Epithelial cell of proximal tubule (primary cell): ENCODE measurements at places on chromosomes 5 and 9. TPM values are rescaled to one million over a fixed set of nuclear protein-coding genes. Genes with fewer than 3 reads are reported as not detected.

DNA sequence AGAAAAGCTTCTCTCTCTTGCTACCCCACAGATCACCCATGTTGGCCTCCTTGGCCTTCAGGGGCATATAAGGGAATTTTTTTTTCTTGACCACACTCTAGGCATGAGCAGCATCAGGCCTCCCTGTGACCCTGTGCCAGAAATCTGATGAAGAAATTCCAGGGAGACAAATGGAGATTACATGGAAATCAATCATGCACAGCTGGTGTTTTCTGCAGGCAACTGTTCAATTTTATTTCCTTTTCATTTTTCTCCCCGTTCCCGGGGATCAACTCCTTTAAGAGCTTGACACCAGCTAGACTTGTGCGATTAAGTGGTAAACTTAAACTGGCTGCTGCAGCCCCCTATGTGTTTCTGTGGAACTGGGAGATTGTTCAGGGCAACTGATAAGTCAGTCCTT lies 59.3 kb downstream of the GALNT10 start:
- DNase-seq, result no peak

DNA sequence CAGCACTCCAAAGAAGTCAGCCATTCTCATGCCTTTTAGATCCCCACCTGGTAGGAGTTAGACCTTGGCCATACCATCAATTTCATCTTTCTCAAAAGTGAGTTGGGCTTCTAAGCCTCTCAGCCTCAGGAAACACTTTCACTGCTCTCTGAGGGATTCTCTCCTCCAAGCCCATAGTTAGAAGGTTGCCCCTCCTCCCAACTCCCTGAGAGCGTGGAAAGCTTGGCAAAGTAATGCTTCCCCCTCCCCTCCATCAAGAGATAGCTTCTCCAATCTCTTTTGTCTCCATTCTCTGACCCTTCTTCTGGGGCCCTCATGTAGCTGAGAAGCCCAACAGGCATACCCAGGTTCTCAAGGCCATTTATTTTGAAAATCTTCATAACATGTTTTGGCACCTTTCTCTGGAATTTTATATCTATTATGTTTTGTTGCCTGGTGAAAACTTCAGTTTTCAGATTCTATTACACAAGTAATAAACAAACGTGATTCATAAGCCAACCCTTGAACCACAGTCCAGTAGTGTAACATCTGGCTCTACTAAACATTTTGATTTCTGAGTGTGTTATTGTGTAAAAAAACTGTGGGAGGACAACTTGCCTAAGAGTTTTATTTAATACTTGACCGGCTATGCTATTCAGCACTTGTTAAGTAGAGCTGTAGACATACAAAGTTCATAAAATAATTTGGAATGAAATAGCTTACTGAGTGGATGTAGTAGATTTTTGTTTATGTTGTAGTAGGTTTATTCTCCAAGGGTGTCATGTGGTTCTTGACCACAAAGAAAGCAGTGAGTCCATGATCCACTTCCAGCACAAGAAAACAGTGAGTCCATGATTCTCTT lies 17.1 kb downstream of the LVRN start:
- no peak for DNase-seq

DNA sequence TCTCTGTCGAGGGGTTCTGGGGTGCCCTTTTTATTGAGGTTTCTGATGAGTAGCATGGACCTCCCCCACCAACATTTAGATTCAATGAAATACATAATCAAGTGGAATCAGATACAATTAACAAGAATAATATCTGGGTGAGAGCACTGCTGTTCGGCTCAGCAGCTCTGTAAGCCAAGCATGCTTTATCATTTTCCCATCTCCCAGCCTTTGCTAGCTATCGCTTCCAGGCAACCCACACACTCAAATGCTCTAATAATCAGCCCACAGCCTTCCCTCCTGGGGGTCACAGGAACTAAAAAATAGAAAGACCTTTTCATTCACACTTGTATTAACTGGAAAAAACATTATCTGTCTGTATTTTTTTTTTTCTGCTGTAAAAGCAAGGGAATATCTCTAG lies 8.9 kb downstream of the PLPPR1 start:
- DNase-seq, result no peak

Gene GPR151
- total RNA-seq, result not detected in 2 replicates

- DNase-seq, result no peak
These were observed 7.0 kb upstream of the IRF1 start for GRCh38 chr5:132497488-132497997.

GRCh38 chr9:35489313-35490154 lies at the start of gene RUSC2:
Gene RUSC2, plus strand, starts transcription at chr9:35490111. Its CDS starts 56,411 bp downstream, at chr9:35546522.
- DNase-seq, result no peak

Gene GPRIN1
- total RNA-seq, result 34.0 and 40.2 TPM in 2 replicates

Gene JAKMIP2
- 0.14 and 0.17 TPM in 2 replicates for total RNA-seq

- DNase-seq, result no peak
These were observed 39.1 kb upstream of the KCNV2 start for GRCh38 chr9:2677915-2678889.

- no peak for DNase-seq
These were observed 14.8 kb upstream of the MEF2C start for GRCh38 chr5:88897748-88898147.
